ENCODE measurements at places on chromosomes 2 and 18. TPM values are rescaled to one million over a fixed set of nuclear protein-coding genes. Genes with fewer than 3 reads are reported as not detected.

Gene GPR45
- total RNA-seq, result not detected

Gene EVX2
- total RNA-seq, result not detected

DNA sequence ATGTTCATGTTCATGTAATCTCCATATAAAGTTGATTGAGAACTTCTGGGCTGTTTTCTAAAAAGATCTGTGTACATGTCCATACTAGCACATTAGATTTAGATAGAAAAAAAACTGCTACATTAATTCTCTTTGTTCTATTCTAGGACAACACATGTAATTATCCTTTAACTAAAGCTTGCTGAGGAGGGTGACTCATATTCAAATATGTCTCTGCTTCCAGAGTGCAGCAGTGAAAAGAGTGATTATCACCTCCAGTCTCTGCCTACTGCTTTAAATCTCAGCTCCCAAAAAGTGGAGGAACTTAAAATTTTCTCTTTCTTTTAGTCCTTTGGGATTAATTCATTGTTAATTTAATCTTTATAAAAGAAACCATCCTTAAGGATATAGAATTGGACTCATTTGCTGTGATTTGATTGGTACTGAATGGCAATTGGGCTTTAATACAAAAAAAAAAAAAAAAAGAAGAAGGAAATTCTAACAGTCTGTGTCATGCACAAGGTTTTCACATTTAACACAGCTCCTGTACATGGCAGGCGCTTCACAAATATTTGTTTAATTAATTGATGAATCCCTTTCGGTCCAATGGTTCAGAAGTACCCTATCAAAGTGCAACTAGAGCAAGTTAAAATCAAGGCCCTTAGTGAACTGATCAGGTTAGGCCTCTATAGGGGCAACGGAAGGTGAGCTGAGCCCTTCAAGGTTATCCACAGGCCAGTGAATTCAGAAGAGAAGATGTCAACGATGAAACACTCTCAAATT, 214.0 kb upstream of the KCNJ3 start:
- DNase-seq, result no peak

- no peak for DNase-seq
Measured at GRCh38 chr2:241268716-241269445, 46.6 kb downstream of the HDLBP start.

DNA sequence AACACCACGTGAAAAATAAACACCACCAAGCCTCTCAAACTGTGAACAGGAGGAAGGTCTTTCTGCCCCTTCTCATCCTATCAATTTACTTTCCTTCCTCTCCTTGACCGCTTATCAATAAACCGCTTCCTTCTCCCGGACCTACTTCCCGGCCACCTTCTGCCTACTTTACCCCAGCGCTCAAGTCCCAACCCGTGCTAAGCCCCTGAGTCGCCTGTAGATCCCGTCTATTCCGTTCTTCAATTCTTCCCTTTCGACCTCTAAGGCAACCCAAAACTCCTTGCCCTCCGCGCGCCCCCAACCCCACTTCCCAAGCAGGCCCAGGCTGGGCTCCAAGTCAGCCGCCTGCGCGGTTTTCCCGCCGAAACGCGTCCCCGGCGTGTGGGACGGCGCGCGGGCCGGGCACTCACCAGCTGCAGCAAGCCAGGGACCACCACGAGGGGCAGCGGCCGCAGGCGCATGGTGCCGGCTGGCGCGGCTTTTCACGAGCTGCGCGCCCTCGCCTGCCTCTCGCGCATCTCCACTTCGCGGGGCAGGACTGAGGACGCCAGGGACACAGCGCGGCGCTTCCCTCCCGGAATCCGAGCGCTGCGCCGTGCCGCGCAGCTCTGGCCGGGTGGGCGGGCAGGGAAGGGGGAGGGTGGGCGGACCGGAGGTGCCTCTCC, at the start of gene NXPH2:
Gene NXPH2, minus strand, starts transcription at position 610 of the 665 bp plus-strand sequence. Its CDS starts 149 bp downstream, at position 461.
- DNase-seq, result peak; percentile 84

DNA sequence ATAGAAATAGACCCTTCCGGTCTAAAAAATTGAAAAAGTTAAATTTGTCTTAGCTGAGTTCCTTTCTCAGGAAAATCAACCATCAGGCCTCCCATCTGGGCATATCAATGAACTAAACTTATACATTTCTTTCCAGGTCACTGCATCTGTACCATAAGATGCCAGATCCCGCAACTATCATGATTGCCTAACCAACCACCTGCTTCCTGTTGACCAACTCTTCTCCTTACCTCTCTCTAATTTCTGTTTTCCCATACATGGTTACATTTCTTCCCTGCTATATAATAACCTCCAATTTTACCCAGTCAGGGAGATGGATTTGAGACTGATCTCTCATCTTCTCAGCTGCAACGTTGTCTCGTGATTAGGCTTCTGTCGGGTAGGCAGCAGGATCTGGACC, 228.7 kb downstream of the FSIP2 start:
- DNase-seq, result no peak

DNA sequence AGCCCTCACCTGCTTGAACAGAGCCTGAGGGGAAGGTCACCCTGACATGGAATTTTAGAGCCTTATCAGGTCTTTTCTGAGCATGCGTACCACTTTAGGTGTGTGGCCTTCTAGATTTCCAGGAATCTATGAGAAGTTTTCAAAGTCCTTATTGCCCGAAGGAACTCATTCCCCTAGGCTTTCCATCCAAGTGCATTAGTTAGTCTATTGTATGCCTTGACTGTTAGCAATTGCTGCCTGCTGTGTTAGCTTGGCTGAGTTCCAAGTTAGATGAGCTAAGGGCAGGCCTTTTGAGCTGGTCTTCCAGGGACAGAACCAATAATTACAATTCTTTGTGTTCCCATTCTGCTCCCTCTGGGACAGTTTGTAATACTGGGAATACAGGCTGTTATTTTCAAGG, 30.8 kb upstream of the PUM2 start:
- DNase-seq, result no peak

DNA sequence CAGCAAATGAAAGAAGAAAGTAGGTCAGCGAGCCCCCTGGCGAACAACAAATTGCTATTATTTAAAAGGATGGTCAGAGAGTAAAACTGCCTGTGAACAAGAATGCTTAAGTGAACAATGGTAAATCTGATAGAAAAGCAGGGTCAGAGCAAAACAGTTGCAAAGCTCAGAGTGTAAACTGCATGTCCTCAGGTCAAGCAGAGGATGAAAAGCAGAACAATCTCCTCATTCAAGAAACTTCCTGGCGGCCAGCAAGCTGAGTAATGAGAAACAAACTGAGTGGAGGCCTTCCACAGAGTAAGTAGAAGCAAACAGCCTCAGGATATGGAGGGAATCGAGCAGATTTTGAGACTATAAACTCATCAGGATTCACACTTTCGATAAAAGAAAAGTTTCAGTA, 117.9 kb downstream of the PPP1R1C start:
- DNase-seq, result no peak

Measured in endodermal cell (in vitro differentiated cells).